Activated CD4-positive, alpha-beta memory T cell treated with anti-CD3 and anti-CD28 coated beads for 36 hours (primary cell): ENCODE measurements at places on chromosomes 7 and 10. TPM values are rescaled to one million over a fixed set of nuclear protein-coding genes. Genes with fewer than 3 reads are reported as not detected.
A peak's percentile ranks its signal among the peaks of the same experiment; 100 is the strongest.

GRCh38 chr10:116785282-116785681 is 42.9 kb upstream of the HSPA12A start:
- DNase-seq, result no peak

DNA sequence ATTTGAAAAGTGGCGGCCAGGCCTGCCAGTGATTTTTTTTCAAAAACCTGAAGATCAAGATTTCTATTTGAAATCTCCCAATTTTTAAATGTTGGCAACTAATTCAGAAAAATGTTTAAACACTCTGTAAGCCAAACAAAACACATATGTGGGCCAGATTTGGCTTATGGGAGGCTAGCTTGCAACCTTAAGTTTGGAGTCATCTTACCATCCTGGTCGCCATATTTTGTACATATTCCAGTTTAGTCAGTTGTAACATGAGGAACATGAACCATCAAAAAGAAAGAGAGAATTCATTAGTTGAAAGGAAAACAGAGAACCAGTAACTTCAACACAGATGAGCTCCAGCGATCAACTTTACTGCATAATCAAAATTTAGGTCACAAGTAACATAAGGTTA is 115.4 kb downstream of the TMEM26 start:
- no peak for DNase-seq

SFTPA2 gene
- not detected for total RNA-seq

DNA sequence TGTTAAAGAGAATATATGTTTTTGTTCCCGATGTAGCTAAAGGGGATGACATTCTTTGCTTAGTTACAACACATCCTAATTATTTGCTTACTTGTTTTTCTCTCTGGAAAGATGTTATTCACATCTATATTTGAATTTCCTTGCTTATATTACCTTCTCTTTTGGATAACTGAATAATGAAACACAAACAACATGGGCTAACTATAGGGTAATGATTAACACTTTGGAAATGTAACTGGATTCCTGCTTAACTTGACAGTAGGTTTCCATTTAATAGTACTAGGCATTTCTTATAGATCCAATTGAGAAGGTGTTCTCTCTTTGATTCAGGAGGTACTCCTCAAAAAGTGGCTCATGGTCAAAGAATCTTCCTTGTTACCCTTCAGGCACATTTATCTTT is 141.1 kb downstream of the CCSER2 start:
- no peak for DNase-seq

GRCh38 chr7:32890793-32891042 is 842 bp downstream of the KBTBD2 start:
- no peak for DNase-seq

DNA sequence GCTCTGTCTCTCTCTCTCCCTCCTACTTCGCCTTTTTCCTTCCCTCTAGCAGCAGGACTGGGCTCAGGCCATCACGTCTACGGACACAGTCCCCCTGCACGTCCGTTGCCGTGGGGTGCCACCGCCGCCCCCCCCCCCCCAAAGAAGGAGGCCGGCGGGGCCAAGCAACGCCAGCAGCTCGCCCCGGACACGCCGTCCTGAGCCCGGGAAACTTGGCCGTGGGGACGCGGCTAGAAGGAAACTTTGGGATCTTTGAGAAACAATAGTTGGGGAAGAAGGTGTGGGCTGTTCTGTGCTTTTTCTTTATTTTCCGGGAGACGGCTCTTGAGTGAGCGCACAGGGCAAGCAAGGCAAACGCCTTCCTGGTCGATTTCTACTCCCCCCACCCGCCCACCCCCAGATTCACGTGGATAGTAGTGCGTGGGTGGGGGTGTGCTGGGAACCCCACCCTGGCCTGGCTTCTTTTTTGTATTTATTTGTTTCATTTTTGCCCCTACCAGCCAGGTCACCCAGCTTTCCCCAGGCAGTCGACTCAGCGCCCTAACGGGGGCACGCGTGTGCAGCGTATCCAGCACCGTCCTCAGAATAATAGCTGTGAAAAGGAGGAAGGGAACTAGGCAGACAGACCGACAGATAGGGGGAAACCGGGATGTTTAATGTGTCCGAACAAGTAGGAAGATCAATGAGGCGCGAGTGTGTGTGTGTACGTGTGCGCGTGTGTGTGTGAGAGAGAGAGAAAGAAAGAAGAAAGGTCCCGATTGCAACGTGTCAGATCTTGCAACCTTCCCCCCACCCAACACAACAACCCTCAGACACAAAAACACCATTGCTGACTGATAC is 1.4 kb downstream of the MXI1 start:
- peak; percentile 52 for DNase-seq

DNA sequence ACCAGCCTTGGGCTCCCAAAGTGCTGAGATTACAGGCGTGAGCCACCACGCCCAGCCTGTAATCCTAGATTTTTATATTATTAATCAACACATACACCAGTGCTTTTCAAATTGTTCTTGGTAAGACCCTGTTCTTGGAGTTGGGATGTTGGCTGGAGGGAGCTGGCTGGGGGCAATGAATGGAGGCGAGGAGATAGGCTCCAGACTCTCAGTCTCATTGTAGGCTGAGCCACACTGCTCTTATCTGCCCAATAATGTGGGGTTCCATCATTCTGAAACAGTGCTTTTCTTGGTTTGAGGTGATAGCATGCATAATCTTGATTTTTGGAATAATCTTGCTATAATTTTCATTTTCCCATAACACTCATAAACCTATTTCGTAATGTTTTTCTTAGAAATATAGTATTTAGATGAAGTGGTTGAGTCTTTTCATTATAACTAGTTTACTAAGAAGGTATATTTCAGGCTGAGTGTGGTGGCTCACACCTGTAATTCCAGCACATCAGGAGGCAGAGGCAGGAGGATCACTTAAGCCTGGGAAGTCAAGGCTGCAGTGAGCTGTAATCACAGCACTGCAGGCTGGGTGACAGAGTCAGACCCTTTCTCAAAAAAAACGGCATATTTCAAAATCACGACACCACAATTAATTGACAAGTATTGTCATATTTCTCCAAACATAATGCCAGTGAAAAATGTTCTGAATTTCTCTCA is 65.1 kb upstream of the LYZL2 start:
- DNase-seq, result peak; percentile 62

DNA sequence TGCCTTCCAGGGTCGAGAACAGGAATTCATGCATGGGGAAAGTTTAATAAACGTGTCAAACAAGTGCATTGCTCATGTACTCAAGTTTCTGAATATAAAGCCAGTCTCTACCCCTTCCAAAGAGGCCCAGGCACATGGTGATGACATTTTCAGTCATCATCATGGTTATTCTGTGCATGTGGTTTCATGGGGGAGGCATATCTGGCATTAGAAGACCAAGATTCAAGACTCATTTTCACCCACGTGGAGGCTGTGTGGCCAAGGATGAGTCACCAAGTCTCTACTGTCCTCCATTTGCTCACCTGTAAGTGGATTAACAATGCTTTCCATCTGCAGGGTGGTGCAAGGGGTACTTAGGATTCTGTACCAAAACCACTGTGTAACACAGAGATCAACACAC is 34.0 kb upstream of the CNPY1 start:
- peak; percentile 59 for DNase-seq

GRCh38 chr7:44986218-44987053 is 7.6 kb upstream of the MYO1G start:
- peak; percentile 97 for DNase-seq

DNA sequence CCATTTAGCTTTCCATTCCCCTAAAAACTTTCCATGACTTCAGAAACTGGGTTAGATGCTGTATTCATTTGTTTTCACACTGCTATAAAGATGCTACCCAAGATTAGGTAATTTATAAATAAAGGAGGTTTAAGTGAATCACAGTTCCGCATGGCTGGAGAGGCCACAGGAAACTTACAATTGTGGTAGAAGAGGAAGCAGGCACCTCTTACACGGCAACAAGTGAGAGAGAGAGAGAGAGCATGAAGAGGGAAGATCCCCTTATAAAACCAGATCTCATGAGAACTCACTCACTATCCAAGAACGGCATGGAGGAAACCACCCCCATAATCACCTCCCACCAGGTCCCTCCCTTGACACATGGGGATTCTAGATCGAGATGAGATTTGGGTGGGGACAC is 336.8 kb downstream of the TFEC start:
- no peak for DNase-seq

SFRP5 gene
- not detected for total RNA-seq

GNGT1 gene
- total RNA-seq, result not detected

SH2D4B gene
- total RNA-seq, result 0.12 TPM

CYP2C19 gene
- 0.52 TPM for total RNA-seq

- no peak for DNase-seq
These were observed 251.8 kb downstream of the CRPPA start for GRCh38 chr7:16169537-16169936.

DNA sequence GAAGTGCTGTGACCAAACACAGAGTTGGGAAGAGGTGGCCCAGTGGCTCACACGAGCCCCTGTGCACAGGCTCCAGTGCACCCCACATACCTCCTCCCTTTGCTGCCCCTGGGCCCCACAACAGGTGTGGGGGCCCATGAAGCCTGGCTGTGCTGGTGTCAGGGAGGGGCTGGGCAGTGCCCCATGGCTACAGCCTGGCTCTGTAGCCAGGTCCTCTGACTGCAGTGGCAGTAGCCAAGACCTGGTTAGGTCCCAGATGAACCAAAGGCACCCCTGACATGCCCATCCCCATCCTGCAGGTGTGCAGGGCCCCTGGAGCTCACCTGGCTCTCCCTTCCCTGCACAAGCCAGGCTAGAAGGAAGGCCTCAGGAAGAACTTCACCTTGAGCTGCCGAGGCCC is 176.3 kb downstream of the GRID1 start:
- DNase-seq, result no peak

- DNase-seq, result peak; percentile 85
These were observed 41.5 kb upstream of the BNIP3 start for GRCh38 chr10:132023092-132023811.

DNA sequence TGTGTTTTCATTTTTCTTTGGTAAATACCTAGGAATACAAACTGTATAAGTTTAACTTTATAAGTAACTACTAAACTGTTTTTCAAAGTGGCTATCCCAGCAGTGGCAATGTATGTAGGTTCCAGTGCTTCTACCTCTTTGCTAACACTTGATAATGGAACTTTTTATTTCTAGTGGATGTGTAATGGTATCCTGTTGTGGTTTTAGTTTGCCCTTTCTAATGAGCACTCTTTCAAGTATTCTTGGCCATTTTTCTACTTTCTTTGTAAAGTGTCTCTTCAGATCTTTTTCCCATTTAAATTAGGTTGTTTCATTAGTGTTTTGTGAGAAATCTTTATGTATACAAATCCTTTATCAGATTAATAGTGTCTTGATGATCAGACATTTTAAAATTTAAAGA is 4.6 kb downstream of the KIF20B start:
- DNase-seq, result no peak

FOXI2 gene
- not detected for total RNA-seq

DNA sequence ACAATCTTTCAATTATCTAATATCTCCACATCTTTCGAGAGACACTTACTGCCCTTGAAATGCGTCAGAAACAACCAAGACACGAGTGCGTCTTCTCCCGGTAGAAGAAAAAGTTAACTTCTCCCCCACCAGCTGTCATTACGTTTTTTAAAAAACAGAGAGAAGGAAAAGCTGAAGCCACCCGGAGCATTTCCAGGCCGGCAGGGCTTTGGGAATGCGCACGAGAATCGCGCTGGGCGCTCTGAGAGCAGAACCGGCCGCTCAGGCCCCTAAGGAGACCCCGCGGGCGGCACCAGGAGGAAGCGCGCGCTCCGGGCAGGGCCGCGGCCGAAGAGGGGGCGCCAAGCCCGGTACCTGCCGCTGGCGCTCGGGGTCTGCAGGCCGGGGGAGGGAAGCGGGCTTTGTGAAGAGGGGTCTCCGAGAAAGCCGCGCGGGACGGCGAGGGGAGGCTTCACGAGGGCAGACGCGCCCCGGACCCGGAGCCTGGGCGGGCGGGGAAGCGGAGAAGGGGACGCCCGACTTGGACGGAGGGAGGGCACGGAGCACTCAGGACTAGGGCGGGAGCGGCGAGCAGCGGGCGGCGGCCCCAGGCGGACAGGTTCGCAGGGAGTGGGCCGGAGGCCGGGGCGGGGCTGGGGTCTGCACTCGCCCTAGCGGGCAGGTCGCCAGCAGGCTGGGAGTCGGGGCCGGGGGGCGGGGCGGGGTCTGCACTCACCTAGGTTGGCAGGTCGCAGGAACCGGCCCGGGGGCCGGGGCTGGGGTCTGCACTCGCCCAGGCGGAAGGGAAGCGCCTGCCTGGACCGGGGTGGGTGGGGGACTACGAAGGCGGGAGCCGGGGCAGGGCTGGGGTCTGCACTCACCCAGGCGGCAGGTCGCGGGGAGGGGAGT is 932 bp downstream of the ESYT2 start:
- DNase-seq, result peak; percentile 39

DNA sequence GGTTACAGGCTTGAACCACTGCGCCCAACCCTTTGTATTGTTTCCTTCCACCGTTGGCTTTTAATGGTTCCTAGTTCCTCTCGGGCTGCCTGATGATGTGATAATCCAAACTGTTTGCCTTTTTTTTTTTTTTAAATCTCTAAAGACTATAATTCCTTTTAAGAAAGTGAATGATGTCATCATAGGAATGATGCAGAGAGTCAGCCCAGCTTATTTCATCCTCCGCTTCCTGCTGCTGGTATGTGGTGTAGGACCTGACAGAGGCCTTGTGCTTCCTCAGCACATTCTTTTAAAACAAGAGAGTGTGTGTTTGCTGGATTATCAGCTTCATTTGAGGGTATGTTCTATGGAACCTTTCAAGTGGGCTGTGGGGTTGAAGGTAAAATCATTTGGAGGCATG is 241.4 kb downstream of the LRMDA start:
- no peak for DNase-seq

DNA sequence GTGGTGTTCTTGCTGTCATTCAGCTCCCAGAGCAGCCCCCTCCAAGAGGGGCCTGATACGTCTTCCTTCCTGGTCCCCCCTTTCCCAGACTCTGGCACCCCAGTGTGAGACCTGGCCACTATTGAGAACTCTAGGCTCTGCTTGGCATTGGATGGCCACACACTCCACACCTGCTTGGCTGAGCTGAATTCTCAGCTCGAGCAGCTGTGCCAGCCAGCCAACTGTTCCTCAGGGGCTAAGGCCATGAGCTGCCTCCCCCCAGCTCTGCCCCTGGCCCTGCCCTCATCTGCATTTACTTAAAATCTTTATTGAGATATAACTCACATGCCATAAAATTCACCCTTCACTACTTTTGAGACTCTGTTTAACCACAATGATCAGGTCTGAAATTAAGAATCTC is 6.7 kb downstream of the TLL2 start:
- DNase-seq, result no peak

DNA sequence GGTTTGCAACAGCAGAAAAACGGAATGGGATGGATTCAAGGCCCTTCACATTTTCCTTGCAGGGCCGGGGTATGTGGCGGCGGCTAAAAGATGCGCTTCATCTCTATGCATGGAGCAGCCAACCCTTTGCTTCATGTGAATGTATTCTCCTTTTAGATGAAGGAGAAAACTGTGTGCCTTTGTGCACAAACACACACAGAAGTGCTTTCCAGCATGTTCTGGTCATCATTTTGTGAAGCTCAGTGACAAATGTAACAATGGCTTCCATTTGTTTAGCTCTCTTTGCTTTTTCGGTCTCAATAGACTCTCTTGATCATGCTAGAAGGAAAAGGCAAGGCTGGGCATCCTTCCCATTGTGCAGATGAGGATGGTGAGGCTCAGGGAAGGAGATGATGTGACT is 161.7 kb upstream of the MKI67 start:
- no peak for DNase-seq

GPRIN2 gene
- total RNA-seq, result not detected

- DNase-seq, result no peak
These were observed 100.0 kb upstream of the AGK start for GRCh38 chr7:141451232-141451631.

DGKI gene
- 7.0 TPM for total RNA-seq
